ENCODE measurements at places on chromosomes 7 and 10. TPM values are rescaled to one million over a fixed set of nuclear protein-coding genes. Genes with fewer than 3 reads are reported as not detected.
A peak's percentile ranks its signal among the peaks of the same experiment; 100 is the strongest.

The RPA3 gene
- total RNA-seq, result 15.6 TPM

The OPN1SW gene
- not detected for total RNA-seq

The KLF14 gene
- not detected for total RNA-seq

The TECPR1 gene
- total RNA-seq, result 48.0 TPM

GRCh38 chr10:113997428-113997827, 46.2 kb upstream of the ADRB1 start:
- peak; percentile 80 for DNase-seq

GRCh38 chr7:156147756-156148504, 335.7 kb upstream of the SHH start:
- DNase-seq, result no peak

- no peak for DNase-seq
These were observed 506.5 kb upstream of the MKI67 start for GRCh38 chr10:128632694-128633093.

- no peak for DNase-seq
These were observed 84.0 kb downstream of the LYZL1 start for GRCh38 chr10:29372920-29373319.

DNA sequence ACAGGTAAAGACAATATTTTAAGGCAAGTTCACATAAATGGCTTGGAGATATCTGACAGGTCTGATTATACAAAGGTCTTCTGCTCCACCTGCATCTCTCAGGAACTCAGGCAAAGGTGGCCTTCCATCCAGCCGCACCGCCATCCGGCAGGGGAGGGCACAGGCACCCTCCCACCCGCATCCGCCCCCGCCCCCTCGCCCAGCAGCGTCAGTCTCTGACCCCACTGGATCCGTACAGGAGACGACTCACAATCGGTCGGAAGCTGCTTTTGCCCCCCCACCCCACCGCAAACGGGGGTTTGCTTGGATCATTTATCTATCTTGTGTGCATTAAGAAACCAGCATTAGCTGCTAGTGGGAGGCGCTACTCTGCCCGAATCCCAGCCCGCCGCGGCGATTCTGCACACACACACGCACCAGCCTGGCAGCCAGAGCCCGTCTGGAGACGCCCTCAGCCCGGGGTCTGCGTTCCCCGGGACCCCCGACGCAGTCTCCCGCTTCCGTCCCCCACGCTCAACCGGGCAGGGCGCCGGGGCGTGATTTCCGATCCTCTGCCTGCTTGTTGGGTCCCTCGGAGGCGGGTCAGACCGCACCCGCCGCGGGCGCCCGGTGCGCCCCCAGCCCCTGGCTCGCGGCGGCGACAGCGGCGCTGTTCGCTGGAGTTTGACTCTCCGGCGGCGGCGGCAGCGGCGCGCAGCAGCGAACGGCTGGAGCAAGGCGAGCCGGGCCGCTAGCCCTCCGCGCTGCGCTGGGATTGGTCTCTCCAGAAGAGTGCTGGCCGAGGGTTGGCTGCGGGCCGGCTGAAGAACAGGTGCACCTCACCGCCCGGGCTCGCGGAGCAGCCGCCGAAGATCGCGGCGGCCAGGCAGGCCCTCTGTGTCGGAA, 820 bp upstream of the NRG3 start:
- peak; percentile 76 for DNase-seq

DNA sequence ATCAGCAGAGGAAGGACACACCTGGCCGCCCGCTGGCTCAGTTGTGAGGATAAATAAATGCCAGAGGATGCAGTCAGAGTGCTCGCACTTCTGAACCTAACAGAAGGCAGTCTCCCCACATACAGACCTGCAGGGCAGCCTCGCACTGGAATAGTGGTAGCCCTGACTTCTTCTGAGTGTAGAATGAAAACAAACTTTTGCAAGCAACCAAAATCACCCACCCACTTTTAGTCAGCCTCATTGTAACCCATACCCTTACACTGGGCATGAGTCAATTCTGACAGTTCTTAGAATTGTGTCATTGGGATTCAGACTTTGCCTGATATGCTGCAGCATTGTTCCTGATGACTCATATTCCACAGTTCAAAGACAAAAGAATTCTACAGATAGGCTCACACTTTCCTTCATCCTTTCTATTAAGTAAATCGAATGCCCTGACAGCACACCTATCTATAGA, 167.0 kb upstream of the CDK1 start:
- no peak for DNase-seq

DNA sequence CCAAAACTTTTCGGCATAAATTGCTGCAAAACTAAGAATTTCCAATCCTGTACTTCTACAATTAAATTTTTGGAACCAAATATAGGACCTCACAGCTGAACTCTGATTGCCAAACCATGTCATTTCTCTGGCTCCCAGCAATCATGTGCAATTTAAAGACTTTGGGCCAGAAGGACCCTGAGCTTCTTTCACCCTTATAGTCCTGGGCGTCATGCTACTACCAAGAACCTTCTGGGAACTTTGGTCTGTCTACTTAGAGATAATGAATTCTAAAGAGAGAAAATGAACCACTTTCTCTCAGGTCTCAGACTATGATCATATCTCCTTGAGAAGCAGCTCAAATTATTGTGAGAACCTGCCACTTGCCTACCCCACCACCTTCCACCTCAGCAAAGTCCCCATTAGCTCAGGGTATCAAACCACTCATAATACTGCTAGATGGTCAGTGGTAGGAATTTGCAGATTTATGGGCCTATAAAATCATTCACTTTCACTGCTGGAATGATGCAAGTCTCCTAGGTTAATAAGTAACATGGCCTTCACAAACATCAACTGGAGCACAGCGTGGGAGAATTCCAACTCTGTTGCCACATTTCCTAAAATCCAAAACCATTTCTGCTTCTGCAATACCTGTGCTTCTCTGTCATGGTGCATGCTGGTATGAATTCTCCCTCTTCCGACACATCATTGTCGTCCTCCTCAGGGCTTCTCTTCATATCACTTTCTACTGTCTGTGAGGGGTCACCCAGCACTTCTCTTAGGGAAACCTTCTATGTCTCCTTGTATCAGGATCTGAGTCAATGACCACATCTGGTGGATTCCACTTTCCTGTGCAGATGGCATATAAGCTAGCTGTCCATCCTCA, 6.6 kb upstream of the WDR91 start:
- no peak for DNase-seq

- no peak for DNase-seq
These were observed 51.4 kb downstream of the PCDH15 start for GRCh38 chr10:54749623-54750022.

GRCh38 chr7:81937091-81937490, 167.2 kb upstream of the HGF start:
- no peak for DNase-seq

DNA sequence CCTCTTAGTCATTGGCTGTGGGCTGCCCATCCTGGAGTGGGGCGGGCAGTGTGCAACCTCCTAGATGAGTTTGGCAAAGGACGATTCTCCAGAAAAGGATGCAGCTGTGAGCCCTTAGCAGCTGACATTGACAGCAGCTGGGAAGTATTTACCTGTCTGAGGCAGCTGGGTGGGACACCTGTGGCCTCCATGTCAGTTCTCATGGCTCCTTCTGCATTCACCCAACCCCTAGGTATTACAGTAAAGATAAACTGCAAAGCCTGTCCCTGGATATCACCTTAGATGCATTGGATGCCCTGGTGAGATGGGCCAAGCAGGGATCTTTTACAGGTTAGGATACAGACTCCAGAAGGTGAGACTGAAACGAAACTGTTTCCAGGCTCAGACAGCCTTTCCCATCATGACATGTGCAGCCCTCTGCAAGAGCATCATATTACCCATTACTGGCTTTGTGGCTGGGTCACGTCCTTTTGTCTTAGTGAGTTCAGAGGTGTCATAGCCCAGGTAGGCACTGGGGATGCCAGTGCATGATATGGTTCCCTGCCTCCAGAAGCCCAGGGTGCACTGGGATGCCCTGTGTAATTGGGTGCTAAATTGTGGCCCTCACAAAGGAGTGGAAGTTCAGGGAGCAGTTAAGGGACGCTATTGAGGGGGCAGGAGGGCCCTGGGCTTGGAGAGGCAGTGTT, 28.9 kb downstream of the MINDY4 start:
- no peak for DNase-seq

- DNase-seq, result no peak
These were observed 5.6 kb downstream of the STRA8 start for GRCh38 chr7:135239263-135239662.

- DNase-seq, result no peak
These were observed 342.9 kb downstream of the TNS3 start for GRCh38 chr7:47239034-47239433.

DNA sequence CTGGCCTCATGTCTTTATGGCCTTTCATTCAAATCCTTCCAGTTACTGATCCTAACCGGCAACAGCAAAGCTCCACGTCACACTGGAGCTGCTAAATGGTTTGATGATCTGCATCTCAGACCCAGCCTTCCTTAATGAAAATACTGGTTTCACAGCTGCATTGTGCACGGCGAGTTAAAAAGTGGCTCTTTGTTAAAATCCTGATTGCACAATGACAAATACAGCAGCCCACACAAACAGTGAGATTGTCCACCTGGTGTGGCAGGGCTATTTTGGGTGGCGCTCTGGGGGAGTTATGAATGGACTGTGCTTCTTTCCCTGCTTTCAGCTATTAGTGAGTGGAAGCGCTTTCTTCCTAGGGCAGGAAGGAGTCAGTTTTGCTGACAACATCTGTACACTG, 63.4 kb upstream of the C1QL3 start:
- no peak for DNase-seq

GRCh38 chr10:116636976-116637375, 16.2 kb downstream of the PNLIPRP2 start:
- no peak for DNase-seq

DNA sequence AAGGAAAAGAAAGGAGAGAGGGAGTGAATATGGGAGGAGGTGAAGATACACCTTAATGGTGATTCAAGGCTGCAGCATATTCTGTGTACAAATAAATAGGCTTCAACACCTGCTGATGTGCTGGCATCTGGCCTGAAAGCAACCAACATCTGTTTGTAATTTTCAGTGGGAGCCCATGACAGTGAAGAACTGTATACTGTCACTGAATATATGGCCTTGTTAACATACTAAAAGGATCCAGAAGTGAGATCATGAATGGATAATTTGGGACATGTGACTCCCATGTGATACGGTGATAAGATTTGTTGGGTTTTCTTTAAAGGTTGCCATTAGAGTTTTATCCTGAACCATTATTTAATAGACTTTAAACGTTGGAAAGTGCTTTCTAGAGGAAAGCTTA, 459.3 kb downstream of the CNTNAP2 start:
- no peak for DNase-seq

DNA sequence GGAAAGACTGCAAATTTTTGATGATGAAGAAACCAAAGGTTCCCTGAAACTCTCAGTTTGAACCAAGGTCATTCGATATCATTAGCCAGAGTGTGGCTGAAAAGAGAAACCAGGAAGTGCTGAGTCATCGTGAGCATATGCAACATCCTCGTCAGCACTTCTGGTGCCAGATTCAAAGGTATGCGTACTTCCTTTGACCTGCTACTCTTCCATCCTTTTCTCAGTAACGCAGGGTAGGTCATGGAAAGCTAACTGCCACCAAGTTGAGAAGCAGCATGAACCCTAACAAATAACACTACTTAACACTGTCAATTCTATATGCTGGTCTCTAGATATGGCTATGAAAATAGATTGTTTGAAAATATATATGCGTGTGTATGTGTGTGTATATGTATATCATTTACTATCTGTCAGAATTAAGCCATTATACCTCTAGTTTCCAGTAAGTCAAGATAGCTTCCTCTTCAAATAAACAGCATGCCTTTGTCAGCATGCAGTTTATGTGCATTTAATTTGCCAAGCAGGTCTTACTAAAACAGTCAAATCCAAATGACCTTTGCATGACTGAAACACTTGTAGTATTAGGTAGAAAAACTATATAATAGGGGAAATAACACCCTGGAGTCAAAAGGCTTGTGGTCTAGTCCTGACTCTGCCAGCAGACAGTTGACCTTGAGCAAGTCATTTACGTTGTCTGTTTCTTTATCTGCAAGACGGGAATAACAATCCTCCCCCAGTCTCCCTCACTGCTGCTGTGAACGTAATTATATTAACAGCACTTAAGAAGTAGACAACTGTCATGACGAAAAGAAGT, 26.4 kb downstream of the CDK6 start:
- no peak for DNase-seq

GRCh38 chr7:84372712-84373111, 178.1 kb upstream of the SEMA3A start:
- DNase-seq, result no peak

DNA sequence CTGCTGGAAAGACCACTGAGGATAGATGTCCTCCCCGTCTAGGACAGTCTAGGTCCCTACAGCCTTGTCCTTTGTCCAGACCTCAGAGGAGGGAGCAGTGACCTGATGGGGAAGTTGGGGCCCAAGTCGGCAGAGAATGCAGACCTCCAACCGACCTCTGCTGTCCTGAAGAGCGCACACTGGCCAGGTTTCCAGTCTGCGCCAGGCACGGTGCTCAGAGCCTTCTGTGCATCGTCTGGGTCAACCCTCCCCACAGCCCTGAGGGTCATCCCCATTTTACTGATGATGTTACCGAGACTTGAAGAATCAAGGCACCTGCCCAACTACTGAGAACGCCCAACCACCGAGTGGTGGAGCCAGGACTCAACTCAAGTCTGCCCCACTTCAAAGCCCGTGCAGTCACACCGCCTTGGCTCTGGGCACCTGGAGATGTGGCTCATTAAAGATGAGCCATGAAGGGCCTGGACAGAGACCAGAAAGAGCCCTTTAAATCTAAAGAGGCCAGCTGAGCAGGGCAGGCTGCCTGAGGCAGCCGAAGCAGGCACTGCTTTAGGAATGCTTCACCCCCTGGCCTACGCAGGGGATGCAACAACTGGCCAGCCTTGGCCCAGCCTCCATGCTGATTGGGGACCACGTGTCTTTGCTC, 4.4 kb downstream of the ITPRIP start:
- no peak for DNase-seq

DNA sequence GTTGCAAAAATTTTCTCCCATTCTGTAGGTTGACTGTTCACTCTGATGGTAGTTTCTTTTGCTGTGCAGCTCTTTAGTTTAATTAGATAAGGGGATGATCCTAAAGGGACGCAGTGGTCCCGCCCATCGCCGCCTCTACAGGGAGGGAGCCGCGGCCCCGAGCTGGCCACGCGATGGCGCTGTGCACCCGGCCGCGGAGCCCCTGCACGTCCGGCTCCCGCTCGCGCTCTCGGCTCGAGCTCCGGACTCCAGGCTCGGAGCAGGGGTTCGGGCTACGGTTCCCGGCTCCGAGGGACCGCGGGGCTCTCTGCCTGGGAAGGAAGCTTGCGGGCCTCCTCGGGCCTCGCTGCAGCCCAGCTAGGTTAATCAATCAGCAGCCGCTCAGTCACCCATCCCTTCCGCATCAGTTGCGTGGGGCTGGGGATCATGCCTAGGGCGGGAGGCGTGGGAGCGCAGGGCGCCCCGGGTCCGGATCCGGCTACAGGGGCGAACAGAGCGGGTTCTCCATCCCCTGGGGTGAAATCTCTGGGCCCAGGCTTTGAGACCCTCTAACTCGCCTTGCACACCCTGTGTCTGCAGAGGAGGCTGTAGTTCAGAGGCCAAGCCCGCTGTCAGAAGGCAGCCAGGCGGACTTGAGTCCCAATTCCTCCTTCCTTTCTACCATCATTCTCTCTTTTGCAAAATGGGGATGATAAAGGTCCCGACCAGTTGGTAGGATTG, 97.9 kb downstream of the WDR11 start:
- DNase-seq, result peak; percentile 77

- no peak for DNase-seq
These were observed 137.3 kb downstream of the ANLN start for GRCh38 chr7:36526863-36527548.

- peak; percentile 61 for DNase-seq
These were observed 11.9 kb downstream of the ZCCHC24 start for GRCh38 chr10:79433324-79434222.
